SJCRH30 (cell line): ENCODE measurements at places on chromosomes 16 and 17. TPM values are rescaled to one million over a fixed set of nuclear protein-coding genes. Genes with fewer than 3 reads are reported as not detected.

GRCh38 chr17:7380321-7380720 is 568 bp upstream of the TNK1 start:
- peak; percentile 18 for DNase-seq

GRCh38 chr17:68518063-68518815 is 6.0 kb downstream of the PRKAR1A start:
- no peak for DNase-seq

DNA sequence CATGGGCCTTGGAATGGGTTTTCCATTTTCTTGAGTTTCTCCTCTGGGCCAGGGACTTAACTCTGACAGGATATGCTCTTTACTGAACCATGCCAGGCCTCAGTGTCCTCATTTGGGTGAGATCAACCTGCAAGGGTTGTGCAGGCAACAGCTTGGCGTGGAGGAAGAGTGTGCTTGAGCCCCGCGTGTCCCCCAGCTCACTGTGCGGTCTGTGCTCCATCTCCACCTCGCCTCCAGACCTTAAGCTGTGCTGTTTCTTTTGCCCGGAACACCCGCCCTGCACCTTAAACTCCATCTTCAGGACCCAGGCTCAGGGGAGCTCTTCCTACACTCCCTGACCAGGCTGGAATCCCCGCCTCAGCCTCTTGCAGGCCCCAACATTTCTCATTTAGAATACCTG is 9.7 kb downstream of the RUSF1 start:
- no peak for DNase-seq

DNA sequence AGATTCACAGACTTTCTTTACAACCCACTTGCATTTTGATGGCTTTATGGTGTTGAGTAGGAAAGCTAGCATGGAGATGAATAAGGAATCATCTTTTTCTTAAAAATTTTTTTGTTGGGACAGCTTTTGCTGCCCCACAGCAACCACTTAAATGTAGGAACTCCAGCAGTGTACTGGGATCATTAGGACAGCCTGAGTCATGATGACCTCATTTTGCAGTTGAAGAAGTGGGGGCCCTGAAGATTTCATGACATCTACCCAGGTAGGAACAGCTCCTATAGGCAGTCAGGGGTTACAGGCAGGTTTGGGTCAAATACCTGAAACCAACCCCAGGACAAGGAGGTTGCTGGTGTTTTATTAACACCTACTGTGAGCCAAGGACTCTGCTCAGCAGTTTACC is 2.1 kb downstream of the METTL22 start:
- DNase-seq = no peak

GRCh38 chr16:85783441-85783840 is 15.9 kb downstream of the EMC8 start:
- no peak for DNase-seq

DNA sequence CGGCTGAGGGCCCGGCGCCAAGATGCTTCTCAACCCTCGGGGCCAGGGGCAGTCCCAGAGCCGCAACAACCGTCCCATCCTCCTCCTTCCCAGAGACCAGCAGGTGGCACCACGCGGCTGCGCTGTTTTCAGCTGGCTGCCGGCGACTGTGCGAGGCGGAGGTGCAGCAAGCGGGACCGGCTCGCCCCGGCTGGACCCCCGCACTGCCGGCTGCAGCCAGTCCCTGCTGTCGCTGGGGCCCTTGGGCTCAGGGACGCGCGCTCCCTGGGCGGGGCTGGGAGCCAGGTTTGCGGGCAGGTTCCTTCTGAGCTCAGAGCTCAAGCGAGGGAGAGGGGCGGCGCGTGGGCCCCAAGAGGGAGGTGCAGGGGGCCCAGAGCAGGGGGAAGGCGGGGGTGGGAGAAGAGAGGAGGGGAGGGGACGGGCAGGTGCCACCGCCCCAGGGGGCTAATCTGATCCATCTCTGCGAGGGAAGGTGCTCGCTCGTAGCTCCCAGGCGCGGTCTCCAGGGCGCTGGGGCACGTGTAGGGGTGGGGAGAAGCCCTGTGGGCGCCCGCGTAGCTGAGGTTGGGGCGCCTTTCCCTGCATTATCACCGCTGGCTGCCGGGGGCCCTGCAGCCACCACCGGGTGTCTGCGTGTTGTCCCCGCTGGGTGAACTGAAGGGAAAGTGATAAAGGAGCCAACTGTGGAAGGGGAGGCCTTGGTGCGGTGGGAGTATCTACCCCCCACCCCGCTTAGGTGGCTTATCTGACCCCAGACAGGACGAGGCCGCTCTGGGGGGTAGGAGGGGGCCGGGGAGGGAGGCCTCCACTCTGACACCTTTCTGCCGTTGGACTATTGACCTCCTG is 24.2 kb downstream of the STAT5A start:
- peak; percentile 93 for DNase-seq

DNA sequence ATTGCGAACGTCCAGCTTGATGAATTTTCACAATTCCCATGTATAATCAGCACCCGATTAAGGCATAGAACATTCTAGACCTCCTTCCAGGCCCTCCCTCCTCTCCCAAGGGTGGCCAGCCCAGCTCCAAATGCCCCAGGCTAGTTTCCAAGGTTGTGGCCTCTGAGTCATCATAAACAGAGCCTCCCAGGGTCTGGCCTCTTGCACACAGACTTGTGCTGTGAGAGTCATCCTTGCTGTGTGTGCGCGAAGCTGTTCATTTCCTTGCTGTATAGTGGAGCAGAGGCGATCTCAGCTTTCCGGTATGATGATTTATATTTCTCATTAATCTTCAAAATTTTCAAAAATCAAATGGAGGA is 20.5 kb upstream of the JPH3 start:
- peak; percentile 63 for DNase-seq

GRCh38 chr16:63890081-63890480 is 1231.8 kb downstream of the CDH11 start:
- no peak for DNase-seq

DNA sequence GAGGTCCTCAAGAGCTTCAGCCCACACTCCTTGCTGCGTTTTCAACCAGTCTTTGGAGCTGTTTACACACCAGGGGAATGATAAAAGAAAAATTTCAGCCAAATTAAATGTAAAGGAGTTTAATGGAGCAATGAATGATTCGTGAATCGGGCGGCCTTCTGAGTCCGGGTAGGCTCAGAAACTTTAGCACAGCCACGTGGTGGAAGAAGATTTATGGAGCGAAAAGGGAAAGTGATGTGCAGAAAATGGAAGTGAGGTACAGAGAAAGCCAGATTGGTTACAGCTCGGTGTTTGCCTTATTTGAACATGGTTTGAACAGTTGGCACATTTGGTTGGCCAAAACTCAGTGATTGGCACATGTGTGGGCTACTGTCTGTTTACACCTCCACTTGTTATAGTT is 305.4 kb downstream of the MAF start:
- no peak for DNase-seq

GRCh38 chr16:70796301-70796700 is 4.7 kb downstream of the VAC14 start:
- no peak for DNase-seq

DNA sequence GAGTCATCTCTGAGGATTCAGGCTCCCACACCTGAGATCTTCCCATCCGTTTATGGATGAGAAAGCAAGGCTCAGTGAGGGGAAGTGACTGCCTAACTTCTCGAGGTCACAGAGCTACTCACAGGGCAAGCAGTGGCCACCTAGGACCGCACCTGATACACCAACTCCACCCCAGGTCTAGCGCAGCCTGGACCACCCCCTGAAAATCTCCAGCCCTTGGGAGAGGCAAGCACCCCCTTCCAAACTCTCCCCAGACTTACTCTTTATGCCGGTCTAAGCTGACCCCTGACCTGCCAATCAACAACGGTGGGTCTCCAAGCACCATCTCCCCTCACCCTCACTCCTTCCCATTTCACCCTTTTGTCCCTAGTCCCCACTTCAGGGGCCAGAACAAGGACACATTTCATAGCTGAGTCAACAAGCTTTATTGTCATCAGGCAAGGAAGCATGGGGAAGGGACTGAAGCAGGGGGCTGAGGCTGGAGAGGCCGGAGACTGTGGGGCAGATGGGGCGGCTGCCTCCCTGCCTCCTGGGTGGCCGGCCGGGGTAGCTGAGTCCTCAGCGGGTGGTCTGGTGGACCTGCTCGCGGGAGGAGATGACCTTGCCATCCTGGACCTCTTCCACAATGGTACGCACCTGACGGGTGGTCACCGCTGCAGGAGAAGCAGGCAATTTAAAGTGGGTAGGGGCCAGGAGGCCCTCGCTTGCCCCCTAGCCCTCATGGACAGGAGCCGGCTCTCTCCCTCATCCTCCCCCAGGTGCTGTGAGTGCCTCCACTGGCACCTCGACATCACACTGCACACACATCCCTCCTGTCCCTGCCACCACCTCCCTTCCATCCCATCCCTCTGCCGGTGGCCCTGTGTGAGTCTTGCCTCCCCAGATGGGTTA is 5.1 kb downstream of the KRT17 start:
- DNase-seq = no peak

The ICAM2 gene
- total RNA-seq = 0.33 and 0.43 TPM in 2 replicates
